BJ (cell line): ENCODE measurements at places on chromosomes 7 and 10.

- DNase-seq, result no peak
These were observed 772 bp upstream of the ZSCAN25 start for GRCh38 chr7:99615989-99616358.

- DNase-seq, result no peak
These were observed 23.1 kb downstream of the TRPV5 start for GRCh38 chr7:142910481-142910880.

DNA sequence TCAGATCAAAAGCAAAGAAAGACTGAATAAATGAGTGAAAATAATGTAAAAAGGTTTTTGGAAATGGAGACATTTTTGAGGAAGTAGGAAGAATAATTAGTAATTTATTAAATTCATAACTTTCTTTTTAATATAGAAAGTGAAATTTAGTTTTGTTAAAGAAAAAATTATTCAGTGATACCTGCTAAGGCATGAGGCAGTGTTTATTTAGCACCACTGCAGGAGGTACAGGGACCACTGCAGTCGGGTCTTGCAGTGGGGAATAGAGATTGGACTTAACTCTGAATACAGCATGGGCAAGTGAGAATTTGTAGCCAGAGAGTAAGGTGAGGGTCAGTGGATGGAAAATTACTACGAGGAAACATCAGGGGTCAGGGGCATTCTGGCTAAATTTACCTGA lies 39.9 kb downstream of the TPST1 start:
- no peak for DNase-seq

- no peak for DNase-seq
These were observed 3.9 kb upstream of the CDK6 start for GRCh38 chr7:92840316-92840715.

GRCh38 chr7:105648561-105649401 lies 67.5 kb upstream of the EFCAB10 start:
- no peak for DNase-seq

DNA sequence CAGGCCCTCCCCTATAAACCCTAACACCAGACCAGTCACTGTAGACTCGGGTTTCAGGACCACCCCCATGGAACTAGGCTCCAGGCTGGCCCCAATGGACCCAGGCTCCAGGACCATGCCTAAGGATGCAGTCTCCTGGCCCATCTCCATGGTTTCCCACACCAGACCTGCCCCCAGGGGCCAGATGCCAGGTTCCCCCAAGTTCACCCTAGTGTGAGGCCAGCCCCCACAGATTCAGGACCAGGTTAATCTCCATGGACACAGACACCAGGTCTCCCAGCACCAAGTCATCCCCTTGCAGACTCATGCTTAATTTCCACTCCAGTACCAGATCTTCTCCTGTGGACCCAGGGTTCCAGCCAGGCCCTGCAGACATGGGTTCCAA lies 103.8 kb upstream of the LANCL2 start:
- DNase-seq, result no peak

DNA sequence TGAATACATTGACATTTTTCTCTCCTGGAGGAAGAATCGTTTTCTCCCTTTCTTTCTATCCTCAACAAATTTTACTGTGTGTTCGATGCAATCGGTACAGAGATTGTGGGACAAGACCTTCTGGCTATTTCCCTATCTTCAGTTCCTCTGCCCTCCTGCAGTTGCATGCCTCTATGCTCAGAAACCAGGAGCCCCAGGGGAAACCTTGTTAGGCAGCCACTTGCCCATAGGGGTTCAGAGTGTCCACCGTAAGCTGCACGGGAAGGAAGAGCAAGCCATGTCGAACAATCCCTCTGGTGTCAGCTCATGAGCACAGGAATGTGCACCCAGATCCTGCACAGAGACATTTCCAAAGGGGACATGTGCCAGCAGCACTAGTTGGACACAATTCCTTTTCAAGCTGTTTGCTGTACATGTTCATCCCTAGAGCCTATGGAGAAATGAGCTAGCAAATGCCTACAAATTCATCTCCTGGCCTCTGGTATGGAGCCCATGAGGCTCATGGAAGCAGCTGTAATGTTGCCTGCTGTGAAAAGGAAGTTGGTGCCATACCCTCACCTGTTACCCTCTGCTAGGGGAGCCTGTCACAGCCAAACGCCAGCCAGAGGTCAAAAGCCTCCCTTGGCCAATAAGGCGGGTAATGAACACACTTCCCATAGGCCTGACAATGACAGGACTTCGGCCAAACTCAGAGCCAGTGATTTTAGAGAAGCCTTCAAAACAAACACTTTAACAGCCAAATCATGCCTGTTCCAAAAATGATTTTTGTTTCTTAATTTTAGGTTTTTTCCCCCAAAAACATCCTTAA lies 35.9 kb upstream of the ASAH2 start:
- DNase-seq, result no peak

- DNase-seq, result no peak
These were observed 157.1 kb upstream of the PRKCQ start for GRCh38 chr10:6737080-6737641.

- no peak for DNase-seq
These were observed 286.6 kb upstream of the NRP1 start for GRCh38 chr10:33621101-33621500.

DNA sequence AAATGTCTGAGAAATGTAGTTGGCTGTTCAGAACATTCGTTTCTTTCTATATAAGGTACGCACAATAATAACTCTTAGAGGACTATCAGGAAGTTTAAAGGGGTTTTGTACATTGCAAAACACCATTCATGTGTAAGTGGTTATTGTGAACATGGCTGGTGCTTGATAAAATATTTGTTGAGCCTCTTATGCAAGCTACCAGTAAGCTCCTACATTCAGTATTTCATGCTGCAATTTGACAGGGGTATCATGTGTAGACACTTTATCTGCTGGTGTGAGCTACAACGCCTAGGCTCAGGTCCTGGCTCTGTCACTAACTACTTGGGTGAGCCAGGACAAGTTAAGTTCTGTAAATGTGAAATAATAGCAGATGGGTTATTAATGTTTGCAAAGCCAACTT lies 75.5 kb downstream of the MAP3K8 start:
- DNase-seq, result no peak

GRCh38 chr10:104317269-104317710 lies 21.0 kb downstream of the ITPRIP start:
- peak; percentile 77 for DNase-seq

- no peak for DNase-seq
These were observed 124.3 kb downstream of the CUX1 start for GRCh38 chr7:101941481-101942383.

- no peak for DNase-seq
These were observed 573.6 kb downstream of the DNAJB6 start for GRCh38 chr7:157910446-157910845.
